ENCODE measurements at places on chromosomes 13 and 19. TPM values are rescaled to one million over a fixed set of nuclear protein-coding genes. Genes with fewer than 3 reads are reported as not detected.

DNA sequence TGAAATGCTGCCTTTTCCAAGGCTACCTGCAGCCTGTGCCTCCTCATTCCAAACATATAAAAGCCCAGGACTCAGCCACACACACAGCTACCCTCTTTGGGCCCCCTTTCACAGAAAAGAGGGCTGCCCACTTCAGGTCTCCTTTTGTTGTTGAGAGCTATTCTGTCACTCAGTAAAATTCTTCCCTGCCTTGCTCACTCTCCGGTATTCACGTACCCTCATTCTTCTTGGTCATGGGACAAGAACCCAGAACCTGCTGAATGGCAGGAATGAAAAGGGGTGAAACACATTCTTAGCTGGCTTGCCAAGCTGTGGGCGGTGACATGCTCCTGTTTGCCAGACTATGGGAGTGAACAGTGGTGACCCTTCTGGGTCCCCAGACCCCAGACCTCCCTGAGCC, 338.0 kb upstream of the ATXN8OS start:
- DNase-seq, result no peak

GRCh38 chr19:7865262-7865911, 8.8 kb downstream of the PRR36 start:
- no peak for DNase-seq

- DNase-seq, result no peak
Measured at GRCh38 chr19:52345162-52345561, 9.1 kb downstream of the ZNF610 start.

DNA sequence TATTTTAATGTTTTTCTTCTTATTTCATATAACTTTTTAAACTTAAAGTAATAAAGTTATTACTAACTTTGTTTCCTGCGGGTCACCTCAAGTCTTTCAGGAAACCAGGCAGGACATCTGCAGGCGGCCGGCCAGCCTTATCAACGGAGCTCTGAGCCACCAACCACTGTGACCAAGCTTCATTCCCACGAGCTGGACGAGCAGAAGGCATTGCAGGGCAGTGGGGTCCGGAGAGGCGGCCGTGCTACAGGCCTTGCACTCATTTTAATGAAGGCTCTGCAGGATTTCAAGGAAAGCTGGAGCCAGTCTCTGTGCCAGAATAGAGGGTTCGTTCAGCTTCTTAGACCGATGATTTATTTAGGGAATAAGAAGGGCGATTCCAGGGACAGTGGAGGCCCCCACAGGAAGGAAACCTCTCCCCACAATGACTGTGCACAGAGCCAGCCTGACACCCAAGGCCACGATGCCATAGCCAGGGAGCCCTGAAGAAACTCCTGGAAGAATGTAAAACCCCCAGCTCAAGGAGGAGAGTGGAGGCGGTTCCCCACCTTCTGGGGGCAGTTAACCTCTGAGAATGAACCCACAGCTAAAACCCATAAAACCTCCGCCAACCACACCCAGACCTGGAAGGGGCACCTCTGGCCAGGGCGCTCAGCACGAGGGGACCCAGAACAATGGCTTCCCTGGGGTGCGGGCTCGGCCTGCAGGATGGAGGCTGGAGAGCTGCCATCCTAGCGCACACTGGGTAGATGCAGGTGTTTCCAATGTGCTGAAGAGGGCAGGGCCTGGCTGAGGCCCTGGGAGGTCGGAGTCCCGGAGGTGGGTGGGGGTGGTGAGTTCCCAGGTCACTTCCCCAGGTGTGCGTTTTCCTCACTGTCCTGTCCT, 75.0 kb downstream of the RASA3 start:
- no peak for DNase-seq

The ZNF790 gene
- total RNA-seq, result 5.8 TPM

The PLPPR3 gene
- 63.7 TPM for total RNA-seq

- DNase-seq, result no peak
Measured at GRCh38 chr13:77345150-77345780, 18.4 kb upstream of the MYCBP2 start.

The RFX1 gene
- total RNA-seq, result 15.2 TPM

DNA sequence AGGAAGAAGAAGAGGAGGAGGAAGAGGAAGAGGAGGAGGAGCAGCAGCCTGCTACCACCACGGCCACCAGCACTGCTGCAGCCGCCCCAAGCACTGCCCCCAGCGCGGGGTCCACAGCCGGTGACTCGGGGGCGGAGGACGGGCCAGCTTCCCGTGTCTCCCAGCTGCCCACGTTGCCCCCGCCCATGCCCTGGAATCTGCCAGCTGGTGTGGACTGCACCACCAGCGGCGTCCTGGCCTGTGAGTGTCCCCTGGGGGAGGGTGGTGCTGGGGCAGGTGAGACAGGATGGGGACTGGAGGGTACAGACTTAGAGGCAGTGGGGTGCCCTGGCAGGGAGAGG, 11.4 kb downstream of the SCAF1 start:
- DNase-seq, result no peak

- DNase-seq, result no peak
Measured at GRCh38 chr13:21395953-21396352, 63.1 kb downstream of the ZDHHC20 start.

GRCh38 chr19:13013649-13014048, 18.4 kb downstream of the NFIX start:
- no peak for DNase-seq

The SIGLEC14 gene
- total RNA-seq, result not detected

DNA sequence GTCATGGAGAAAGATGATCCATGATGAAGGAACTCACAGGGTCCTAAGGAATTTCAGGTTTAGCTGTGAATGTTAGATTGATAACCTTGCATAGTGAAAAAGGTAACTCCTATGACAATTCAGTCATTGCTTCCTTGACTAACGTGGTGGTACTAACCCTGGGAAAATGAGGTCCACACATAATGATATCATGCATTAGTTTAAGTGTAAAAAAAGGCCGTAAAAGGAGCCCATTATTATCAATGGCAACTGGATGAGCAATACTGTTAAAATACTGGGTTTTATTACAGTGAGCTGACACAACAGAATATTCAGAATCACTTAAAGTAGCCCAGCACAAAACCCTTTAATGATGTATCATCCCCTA, 515.4 kb downstream of the DCT start:
- DNase-seq, result no peak

DNA sequence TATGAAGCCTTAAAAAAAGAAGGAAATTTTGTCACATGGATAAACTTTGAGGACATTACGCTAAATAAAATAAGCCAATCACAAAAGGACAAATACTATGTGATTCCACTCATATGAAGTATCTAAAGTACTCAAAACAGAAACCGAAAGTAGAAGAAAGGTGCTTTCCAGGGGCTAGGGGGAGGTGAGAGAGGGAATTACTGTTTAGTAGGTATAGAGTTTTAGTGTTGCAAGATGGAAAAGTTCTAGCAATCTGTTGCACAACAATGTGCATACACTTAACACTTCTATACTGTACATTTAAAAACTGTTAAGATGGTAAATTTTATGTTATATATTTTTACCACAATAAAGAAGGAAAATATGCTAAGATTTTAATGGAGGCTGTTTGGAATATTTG, 83.0 kb downstream of the POLR1D start:
- DNase-seq, result no peak

The PEAK3 gene
- not detected for total RNA-seq

GRCh38 chr19:5621311-5621944, 1.1 kb downstream of the SAFB2 start:
- no peak for DNase-seq

The ZNF20 gene
- 4.9 TPM for total RNA-seq

The LSM14A gene
- total RNA-seq, result 152 TPM

- DNase-seq, result no peak
Measured at GRCh38 chr19:14674764-14675163, at the start of gene ADGRE3. Gene ADGRE3, minus strand, starts transcription at chr19:14674844. Its CDS starts 74 bp downstream, at chr19:14674770.

GRCh38 chr13:90445179-90445578, 902.3 kb upstream of the MIR17HG start:
- no peak for DNase-seq

DNA sequence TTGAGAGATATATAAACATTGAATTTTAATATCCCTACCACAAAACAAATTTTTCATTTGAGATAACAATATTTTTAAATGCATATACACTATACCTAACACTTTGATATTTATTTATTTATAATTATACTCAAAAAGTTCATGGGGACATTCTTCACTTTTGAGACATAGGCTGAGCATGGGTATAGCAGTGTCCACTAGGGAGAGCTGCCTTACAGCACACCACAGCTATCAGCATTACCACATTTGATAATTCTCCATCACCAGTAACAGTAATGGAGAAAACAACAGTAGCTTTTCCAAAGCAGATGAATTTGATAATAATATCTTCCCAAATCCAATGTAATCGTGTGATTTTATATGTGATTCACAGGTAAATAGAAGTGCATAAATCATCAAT, 626.1 kb downstream of the DACH1 start:
- no peak for DNase-seq

Data from Panc1 (cell line).